ENCODE measurements at places on chromosomes 13 and 19.

DNA sequence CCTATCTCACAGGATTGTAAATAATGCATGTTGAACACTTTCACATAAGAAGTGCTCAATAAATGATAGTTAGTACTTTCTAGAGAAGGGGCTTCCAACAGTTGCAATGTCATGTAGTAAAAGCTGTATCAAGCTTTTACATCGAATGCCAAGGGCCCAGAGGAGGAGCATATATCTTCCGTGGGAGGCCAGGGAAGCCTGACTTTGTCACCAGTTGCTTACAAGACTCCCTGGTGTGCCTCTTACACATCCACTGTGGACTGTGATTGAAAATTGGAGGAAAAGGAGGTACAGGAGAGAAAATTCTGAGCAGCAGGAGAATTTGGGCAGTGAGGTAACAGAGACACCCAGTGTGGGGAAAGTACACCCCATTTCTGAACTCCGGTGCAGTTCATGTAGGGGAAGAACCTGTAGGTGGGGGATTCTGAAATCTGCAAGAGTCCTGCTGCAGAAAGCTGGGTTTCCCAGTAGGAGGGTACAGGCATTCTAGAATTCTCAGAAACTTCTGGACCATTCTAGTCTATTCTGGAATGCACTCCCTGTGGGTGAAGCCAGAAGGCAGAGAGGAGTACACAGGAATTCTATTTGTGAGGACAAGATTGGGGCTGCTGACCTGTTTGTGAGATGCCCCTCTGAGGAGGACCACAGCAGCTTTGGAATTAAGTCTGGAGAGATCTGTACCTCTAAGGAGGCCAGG lies 54.0 kb downstream of the ALOX5AP start:
- DNase-seq = no peak

DNA sequence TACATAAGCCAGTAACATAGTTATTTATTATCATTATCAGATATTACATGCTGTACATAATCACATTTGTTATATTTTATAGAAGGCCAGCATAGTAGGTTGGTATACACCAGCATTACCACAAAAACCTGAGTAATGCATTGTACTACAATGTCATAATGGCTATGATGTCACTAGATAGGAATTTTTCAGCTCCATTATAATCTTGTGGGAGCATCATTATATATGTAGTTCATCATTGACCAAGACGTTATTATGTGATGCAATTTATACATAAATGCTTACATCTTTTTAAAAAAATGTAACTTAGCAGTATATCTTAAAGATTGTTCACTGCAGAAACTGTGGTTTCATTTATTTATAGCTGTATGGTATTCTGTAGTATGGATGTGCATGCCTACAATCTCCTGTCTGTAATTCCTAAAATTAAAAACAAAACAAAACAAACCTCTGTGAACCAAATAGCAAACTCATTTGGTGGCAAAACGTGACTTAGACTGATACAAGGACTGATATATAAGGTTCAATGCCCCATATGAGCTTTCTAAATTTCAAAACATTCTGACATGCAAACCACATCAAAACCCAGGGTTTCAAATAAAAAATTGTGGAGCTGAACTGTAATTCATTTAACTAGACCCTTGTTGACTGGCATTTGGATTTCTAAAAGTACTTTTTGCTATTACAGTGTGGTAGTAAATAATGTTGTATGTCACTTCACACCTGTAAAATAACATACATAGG lies 250.9 kb downstream of the DLEU7 start:
- DNase-seq = no peak

GRCh38 chr13:98997738-98998641 lies 20.1 kb upstream of the DOCK9 start:
- no peak for DNase-seq

DNA sequence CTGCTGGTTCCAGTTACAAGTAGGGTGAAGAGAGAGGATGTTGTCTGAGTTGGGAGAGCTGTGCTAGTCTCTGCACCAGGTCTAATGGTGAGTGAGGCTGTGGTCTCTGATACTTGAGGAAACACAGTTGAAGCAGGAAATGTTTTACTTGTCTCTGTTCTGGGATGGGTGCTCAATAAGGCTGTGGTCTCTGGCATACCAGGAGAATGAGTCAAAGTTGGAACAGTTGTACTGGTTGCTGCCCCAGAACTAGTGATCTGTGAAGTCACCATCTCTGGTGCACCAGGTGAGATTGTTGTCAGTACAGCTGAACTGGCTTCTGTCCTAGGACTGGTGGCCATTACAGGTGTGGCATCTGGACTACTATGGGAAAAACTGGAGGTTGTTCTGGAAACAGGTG lies 74.7 kb downstream of the MUC16 start:
- DNase-seq = no peak

GRCh38 chr13:108220041-108220440 lies 1.8 kb downstream of the ABHD13 start:
- no peak for DNase-seq

- no peak for DNase-seq
These were observed 86.2 kb downstream of the TEX29 start for GRCh38 chr13:111406636-111407035.

DNA sequence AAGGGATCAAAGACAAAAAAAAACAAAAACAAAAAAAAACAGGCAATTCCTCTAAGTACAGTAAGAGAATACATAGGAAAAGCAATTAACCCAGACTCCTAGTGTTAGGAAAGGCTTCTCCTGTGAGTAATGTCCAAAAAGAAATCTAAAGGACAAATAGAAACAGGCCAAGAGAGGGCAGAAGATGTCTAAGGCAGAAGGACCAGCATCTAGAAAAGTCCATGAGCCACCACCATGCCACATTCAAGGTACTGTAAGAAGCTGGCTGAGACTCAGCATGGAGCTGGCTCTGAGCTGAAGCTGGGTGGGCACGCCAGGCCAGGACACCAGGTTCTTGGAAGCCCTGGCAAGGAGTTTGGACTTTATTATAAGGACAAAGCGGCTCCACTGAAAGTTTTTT lies 118.1 kb upstream of the FRY start:
- no peak for DNase-seq

GRCh38 chr19:4357921-4358326 lies 14.6 kb downstream of the MPND start:
- DNase-seq = no peak

- DNase-seq = no peak
These were observed 26.4 kb downstream of the PTPRS start for GRCh38 chr19:5314012-5314906.

DNA sequence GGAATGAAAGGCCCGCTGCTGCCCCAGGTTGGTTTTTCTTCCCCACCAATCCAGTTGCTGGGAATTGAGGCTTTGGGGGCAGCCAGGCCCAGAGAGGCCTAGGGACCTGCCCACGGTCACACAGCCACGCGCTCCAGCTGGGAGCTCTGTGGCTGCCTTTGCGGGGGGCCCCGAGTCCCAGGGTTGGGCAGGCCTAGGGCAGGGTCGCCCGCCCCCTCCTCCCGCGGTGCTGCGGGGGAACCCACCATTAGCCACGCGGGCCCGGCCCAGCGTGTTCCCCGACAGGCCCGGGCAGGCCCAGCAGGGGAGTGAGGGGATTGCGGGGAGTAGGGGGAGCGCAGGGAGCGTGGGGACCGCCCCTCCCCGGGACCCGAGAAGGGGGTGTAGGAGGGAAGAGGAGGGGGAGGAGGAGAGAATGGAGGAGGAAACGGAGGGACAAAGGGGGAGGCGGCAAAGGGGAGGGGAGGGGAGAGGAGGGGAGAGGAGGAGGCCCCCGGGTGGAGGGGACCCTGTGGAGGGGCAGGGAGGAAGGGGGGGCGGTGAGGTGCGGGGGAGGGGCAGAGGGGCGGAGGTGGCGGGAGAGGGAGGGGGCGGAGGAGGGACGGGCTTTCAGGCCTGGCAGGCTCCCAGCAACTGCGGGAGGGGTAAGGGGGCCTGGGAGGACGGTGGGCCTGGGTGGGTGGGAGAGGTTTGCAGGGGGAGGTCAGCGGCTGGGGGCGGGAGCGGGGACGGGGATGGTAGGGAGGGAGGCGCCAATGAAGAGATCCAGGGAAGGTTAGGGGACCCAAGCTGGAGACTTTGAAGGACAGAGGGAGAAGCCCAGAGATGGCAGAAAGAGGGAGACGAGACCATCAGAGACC lies 12.9 kb upstream of the TLE2 start:
- DNase-seq = no peak

GRCh38 chr13:36445891-36446351 lies 13.6 kb downstream of the CCNA1 start:
- no peak for DNase-seq

DNA sequence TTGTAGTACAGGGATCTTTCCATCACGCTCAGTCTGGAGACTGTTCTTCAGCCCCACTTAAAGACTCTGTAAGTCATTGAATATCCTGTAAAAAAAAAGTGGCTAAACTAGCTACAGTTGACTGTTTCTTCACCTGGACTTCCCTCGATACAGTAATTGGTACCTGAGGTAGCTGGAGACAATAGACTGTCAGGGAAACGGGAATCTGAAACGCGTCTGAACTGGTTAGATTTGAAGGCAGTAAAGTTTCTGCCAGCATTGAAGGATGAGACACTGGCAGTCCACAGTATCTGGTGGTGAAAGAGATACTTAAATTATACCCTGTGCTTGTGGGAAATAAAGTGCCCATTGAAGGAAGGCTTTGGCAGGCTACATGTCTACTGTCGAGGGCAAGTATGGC lies 550.5 kb downstream of the IRS2 start:
- no peak for DNase-seq

- no peak for DNase-seq
These were observed 393.5 kb upstream of the GPC6 start for GRCh38 chr13:92833071-92833470.

GRCh38 chr19:57807541-57807940 lies 7.2 kb downstream of the ZNF552 start:
- DNase-seq = no peak
